AG20443 (cell line): ENCODE measurements at places on chromosomes 11 and 22.

DNA sequence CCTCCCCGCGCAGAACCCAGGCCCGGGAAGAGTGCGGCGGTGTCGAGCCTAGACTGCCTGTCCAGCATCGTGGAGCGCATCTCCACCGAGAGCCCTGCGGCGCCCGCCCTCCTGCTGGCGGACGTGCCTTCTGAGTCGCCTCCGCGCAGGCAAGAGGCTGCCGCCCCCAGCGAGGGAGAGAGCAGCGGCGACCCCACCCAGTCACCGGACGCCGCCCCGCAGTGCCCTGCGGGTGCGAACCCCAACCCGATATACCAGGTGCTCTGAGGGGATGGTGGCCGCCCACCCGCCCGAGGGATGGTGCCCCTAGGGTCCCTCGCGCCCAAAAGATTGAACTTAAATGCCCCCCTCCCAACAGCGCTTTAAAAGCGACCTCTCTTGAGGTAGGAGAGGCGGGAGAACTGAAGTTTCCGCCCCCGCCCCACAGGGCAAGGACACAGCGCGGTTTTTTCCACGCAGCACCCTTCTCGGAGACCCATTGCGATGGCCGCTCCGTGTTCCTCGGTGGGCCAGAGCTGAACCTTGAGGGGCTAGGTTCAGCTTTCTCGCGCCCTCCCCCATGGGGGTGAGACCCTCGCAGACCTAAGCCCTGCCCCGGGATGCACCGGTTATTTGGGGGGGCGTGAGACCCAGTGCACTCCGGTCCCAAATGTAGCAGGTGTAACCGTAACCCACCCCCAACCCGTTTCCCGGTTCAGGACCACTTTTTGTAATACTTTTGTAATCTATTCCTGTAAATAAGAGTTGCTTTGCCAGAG, 2.0 kb downstream of the MYOD1 start:
- no peak for DNase-seq

GRCh38 chr11:10930972-10931760, 73.3 kb upstream of the ZBED5 start:
- DNase-seq = peak; percentile 86

GRCh38 chr11:75673977-75674582, 5.2 kb upstream of the MAP6 start:
- no peak for DNase-seq

GRCh38 chr11:35950082-35950481, 6.2 kb downstream of the LDLRAD3 start:
- DNase-seq = no peak

GRCh38 chr11:3156661-3157311, 8.3 kb downstream of the OSBPL5 start:
- no peak for DNase-seq

- peak; percentile 75 for DNase-seq
Measured at GRCh38 chr11:130156108-130157022, 3.2 kb upstream of the ST14 start.

GRCh38 chr11:69209421-69210309, 53.9 kb downstream of the SMIM38 start:
- no peak for DNase-seq

GRCh38 chr11:95674657-95675358, 114.8 kb downstream of the FAM76B start:
- no peak for DNase-seq

DNA sequence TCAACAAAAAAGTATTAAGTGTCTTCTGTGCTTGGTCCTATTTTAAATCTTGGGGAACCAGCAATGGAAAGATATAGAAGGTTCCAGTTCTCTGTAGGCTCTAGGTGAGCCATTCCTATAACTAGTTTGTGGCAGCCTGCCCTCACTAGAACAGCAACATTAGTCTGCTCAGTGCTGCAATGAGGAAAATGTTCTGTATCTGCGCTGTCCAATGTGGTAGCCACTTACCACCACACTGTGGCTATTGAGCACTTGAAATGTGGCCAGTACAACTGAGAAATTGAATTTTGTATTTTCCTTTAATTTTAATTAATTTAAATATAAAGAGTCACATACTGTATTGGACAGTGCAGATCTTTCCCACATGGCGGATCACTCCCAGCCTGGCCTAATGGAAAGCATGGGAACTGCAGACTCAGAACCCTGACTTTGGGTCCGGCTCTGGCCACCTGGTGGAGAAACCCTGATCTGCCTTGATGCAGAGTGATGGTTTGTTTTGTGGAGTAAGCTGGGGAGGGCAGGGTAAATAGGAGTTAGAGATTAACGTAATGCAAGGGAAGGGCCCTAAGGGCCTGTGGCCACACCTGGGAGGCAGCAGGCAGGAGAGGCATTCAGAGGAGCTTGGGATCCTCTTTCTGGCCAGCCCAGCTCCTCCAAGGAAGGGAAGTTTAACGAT, 101.0 kb downstream of the ME3 start:
- no peak for DNase-seq

DNA sequence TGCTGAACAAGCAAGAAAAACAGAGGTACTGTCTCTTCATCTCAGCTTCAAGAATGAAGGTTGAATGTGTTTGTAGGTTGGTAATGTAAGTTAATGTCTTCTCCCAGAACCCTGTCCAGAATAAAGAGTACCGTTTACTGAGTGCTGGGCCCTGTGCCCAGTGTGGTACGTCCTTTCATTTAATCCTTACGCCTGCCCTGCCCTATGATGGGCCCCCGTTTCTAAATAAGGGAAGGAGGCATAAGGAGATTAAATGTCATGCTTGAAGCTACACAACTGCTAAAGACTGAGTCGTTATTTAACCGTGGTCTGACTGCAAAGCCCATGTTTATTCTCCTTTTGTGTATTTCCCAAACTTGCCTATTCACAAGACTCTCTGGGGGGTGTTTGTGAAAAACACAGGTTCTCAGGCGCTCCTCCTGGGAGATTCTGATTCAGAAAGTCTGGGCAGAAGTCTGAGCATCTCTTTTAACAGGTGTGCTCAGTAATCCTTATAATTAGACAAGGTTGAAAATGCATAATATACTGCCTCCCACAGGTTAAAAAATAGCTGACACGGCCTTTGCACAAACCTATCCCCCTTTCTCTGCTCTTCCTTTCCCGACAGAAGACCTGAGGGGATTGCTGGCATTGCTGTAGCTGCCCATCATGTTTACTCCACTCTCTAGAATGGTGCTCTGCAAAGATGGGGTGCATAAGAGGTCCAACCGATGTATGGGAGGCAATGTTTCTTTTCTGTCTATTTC, 56.3 kb upstream of the ZBTB44 start:
- DNase-seq = no peak

GRCh38 chr11:61826930-61827570, 1.1 kb upstream of the FADS2 start:
- no peak for DNase-seq

GRCh38 chr22:36191106-36191836, 10.3 kb downstream of the APOL4 start:
- peak; percentile 88 for DNase-seq

DNA sequence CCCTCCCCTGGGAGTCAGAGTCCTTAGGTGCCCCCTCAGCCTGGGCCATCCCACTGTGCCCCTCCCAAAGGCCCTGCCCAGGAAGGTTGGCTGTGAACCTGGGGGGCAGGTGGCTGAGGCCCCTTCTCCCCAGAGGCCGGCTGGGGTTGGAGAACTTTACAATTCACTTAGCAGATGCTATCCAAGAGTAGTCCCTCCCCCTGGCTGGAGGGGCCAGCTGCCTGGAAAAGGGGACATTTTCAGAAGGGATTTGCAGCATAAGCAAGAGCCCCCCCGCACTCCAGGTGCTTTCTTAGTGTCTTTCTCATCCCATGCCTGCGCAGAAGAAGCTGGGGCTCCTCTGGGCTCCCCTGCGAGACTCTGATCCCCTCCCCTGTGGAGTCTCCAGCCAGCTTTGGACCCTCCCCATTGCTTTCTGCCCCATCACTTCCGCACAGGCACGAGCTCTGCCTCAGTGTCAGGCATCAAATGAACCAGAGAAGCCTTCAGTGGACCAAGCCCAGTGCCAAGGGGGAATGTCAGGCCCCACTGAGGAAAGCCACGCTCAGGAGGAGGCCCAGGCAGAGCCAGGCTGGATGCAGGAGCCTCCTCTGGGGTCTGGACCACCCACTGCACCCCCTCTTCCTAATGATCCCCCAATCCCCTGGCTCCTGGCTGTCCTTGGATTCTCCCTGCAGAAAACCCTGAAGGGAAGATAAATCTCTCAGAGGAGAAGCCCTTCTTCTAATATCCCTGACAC, 3.7 kb downstream of the SSTR3 start:
- no peak for DNase-seq

GRCh38 chr22:35821654-35822053, 104.0 kb downstream of the APOL5 start:
- no peak for DNase-seq

GRCh38 chr11:9459667-9460321, 1.0 kb upstream of the ZNF143 start:
- DNase-seq = peak; percentile 13

GRCh38 chr11:76131142-76131541, 75.2 kb downstream of the WNT11 start:
- DNase-seq = no peak

- DNase-seq = no peak
Measured at GRCh38 chr11:128494418-128495332, 92.7 kb downstream of the ETS1 start.
